Stimulated activated CD4-positive, alpha-beta T cell treated with anti-CD3 and anti-CD28 coated beads, Interleukin-1b, Interleukin-23, amount 100 ng/mL, for 1 hour (primary cell): ENCODE measurements at places on chromosomes 4 and X.

GRCh38 chr4:15244354-15244753 is 183.5 kb upstream of the C1QTNF7 start:
- no peak for DNase-seq

DNA sequence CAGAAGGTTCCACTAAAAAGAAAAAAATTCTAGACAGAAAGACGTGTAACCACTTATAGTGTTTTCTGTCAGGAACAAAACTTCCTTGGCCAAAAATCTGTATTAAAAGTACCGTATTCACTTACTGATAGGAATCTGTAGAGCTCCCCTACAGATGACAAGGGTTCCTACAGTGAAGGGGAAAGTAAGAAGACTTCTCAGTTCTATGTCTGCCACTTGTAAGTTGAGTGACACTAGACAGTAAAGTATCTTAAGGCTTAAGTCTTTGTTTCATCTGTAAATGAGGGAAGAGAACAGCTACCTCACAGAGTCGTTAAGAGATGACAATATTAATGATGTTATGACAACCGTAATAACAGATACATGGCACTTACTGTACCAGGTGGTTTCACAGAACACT is 3.3 kb downstream of the COQ2 start:
- DNase-seq = no peak

GRCh38 chr4:4524364-4524763 is 17.5 kb downstream of the STX18 start:
- DNase-seq = no peak

DNA sequence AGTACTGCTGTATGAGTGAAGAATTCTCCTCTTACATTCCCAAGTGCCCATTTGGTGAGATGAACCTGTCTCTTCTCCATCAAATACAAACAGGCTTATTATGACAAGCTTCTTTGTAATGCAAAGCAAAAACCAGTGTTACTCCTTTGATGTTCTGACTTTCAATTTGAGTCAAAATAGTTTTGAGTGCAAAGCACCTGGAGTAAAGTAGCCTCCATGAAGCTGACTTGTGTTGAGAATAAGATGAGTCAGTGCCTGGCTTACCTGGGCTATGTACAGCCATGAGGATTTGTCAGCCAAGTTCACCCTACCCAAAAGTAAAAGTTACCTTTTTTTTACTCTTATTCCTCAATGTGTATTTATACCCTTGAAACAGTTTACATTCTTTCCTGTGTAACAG is 132.5 kb upstream of the FMR1 start:
- no peak for DNase-seq

GRCh38 chrX:117973110-117973807 is 143.4 kb downstream of the KLHL13 start:
- DNase-seq = no peak

DNA sequence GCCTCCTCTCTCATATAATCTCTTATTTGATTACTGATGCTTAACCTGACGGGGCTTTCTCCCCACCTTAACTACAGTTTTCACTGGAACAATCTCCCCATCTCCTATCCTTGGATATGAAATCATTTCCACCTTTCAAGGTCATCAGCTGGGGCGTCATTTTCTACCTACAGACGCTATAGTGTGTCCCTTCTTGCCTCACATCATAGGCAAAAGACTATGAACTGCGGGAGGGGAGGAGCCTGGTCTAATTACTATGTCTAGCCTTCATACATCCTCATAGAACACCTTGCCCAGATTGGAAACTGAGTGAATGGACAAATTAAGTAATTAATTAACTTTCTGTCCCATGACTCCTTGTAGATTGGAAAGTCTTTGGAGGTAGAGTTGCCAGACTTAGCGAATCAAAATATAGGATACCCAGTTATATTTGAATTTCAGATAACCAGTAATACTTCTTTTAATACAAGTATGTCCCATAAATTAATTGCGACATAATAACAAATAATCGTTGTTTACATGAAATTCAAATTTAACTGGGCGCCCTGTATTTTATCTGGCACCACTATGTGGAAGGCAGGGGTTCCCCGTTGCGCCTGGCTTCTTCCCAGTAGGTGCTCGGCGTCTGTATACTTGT is 752 bp upstream of the ATP6AP2 start:
- no peak for DNase-seq
